ENCODE measurements at places on chromosomes 3 and 15. TPM values are rescaled to one million over a fixed set of nuclear protein-coding genes. Genes with fewer than 3 reads are reported as not detected.

GRCh38 chr15:52559575-52559974, 9.3 kb downstream of the ARPP19 start:
- no peak for DNase-seq

DNA sequence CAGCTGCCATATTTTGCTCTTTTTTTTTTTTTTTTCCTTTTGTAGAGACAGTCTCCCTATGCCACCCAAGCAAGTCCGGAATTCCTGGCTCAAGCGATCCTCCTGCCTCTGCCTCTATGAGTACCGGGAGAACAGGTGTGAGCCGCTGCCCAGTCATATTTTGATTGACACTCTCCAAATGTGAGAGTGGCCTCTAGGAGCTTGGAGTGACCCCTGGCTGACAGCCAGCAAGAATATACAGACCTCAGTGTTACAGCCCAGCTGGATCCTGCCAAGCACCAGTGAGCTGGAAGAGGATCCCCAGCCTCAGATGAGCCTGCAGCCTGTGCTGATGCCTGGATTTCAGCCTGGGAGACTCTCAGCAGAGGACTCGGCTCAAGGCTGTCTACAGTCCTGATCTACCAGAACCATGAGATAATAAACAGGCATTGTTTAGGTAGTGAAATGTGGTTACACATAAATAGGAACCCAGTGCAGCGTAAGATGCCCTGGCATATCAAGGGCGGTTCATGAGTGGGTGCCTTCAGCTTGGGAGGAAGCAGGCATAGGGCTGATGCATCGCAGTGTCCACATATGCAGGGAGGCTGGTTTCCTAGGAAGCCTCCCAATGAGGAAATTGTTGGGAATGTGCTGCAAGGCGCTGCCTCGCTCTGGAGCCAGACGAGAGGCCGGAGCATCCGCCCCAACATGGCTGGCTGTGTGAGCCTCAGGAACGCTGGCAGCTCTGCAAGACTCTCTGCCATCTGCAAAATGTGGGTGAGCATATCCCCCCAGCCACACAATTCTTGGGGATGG, 38.9 kb upstream of the ATP10A start:
- no peak for DNase-seq

DNA sequence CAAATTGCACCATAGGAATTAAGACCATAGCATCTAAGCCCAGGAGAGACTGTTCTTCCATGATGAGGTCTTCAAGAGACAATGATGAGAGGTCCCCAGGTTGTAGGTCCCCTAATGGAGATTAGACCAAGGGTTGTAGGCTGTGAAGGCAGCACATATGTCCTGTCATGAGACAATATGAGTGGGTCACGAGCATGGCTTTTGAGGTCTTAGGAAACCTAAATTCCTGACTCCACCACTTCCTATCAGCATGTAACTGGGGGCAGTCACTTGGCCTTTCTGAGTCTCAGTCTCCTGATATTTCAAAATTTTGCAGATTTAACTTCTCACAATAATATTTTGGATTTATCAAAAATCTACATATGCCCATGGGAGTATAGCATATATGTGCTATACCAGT, 31.3 kb downstream of the STAC start:
- no peak for DNase-seq

GRCh38 chr3:31124373-31124772, 229.9 kb upstream of the GADL1 start:
- no peak for DNase-seq

DNA sequence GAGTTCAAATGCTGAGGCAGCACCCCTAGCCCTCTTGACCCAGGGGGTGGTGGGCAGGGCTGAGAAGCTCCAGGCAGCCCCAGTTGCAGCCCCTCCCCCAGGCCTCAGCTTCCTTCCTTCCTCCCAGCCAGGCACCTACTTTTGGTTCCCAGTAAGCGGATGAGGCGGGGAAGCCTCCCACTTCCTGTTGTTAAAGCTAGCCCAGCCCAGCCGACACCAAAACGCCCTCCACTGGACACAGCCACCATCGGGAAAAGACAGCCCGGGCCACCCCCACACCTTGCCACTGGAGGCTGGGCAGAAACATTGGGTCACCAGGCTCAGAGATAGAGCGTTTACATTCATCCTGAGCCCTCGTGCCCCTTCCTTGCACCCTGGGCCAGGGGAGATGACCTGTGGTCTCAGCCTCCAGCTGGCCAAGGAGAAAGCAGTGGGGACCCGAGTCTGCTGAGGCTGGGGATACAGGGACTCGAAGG, 3.5 kb downstream of the DUSP7 start:
- DNase-seq: peak; percentile 86

- peak; percentile 67 for DNase-seq
Measured at GRCh38 chr3:117019082-117019713, 309.6 kb downstream of the TUSC7 start.

DNA sequence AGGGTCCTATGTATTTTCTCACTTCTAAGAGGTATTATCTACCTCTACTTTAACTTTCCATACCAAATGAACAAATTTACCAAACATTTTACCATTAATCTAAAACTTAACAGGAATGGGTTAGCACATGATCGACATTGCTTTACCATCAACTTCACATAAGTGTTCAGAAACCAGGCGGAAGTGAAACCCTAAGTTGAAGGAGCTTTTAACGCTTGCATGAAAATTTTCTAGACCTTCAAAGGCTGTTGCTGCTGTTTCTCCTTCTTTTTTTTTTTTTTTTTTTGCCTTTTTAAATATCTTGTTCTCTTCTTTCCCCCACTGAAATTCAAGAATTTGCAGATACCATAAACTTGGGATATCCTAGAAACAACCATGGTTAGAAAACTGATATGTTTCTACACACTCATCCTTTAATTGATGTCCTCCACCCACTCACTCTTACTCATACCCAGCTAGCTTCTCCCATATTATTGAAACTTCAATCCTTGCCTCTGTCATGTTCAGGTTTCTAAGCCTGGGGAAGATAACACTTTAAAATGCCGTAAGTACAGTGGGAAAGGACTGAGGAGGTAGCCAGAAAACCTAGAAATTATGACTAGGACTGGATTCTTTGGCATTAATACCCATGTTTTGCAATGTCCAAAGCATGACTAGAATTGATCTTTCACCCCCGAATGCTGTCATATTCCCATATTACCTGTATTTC, 24.7 kb downstream of the MYO5A start:
- no peak for DNase-seq

- DNase-seq: no peak
Measured at GRCh38 chr3:103077910-103078309, 643.1 kb downstream of the ZPLD1 start.

DNA sequence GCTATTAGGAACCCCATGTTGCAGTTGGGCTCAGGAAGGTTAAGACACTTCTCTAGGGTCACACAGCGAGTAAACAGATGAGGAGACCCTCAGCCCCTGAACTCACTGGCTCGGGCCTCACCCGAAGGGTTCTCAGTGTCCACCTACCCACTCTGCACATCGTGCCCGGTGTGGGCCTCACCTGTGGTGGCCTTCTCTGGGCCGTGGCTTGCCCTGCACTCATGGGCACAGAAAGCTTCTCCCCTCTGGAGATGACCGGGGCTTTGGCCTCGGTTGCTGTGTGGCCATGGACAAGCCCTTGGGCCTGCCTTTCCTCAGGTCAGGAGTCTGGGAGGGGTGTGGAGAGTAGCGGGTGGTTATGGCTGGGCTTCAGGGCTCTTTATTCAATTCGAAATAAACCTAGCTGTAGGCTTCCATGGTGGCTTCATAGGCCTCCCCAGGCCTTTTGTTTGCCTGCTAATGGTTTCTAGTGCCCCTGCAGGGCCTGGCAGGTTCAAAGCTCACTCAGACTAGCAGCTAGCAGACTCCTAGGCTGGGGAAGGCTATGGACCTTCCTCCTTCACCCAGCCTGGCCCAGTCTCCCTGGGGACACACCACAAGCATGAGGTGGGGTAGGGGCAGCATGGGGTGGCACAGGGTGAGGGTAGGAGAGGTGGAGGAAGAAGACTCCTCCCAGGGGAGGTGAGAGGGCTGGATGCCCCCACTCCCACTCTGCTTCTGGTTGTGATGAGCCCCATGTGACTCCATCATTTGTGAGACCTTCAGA, 103.1 kb downstream of the LINGO1 start:
- DNase-seq: no peak

DNA sequence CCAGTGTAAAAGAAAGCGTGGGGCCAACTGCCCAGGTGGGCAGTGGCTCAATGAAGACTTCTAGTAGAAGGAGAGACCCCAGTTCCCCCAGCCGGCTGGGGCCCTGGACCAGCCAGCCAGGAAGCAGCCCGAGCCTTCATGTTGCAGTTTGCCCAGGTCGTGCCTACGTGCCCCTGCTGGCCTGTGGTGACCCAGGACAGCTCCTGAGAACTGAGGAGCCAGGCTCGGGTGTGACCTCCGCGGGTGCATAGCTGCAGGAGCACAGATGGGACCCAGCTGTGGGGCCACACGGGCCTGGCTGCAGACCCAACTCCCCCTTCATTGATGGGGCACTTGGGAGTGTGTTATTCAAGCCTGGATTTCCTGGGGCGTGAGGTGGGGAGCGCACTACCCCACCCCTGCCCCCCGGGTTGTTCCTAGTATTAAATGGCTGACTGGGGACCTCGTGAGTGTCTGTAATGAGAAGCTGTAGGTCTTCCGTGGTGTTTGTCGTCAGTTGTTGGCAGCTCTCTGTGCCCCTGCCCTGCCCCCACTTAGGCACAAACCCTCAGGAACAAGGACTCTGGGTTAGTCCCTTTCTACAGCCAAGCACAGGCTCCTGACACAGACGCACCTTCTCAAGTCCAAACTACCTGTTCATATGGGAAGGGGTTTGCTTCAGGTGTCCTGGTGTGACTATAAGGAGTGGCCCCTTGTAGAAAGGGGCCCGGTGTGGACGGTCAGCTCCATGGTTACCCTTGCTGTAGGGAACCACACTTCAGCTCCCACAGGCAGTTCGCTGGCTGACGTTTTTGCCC, 39.1 kb downstream of the IDH2 start:
- DNase-seq: no peak

GRCh38 chr3:157859541-157859940, 246.7 kb downstream of the SHOX2 start:
- DNase-seq: no peak

DNA sequence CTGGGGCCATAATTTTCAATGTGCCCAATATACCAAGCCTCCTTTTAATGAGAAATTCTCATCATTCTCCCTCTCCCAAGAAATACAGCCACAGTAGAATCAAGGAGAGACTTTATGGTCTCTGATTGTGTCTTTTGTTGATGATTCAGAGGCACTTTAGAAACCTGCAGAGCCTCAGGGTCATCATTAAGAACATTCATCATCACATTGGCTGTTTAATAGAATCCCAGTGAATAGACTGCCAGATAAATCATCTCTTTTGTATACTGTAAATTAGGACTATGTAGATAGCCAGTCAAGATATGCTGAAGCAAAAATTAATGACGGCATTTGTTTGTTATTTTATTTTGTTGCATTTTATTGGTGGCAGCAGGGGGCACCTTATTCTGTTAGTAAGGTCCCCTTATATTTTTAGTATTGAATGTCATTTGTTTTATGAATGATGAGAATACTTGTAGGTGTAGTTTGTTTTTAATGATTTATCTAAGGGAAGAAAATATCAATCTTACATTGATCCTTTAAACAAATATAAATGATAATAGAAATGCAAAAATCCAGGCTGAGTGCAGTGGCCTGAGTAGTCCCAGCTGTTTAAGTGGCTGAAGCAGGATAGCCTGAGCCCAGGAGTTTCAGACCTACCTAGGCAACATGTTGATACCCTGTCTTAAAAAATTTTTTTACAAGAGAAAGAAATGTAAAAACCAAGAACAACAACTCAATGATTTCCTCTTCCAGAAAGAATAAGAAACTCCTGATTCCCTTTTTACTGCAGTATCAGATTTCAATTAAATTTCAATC, 138.8 kb downstream of the ZBBX start:
- no peak for DNase-seq

DNA sequence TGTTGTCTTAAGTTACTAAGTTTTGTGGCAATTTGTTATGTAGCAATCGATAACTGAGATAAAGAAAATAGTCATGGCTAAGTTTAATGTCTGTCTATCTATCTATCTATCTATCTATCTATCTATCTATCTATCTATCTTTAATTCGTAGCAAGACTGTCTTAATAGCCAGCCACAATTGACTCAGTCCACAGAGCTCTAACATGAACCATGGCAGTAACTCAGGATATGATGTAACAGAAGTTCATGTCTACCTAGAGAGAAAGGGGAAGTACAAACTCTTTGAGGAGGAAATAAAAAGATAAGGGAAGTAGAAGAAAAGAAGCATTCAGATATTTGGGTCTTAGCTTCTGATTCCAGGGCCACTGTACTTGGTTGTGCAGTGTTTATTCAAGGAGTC, 61.5 kb upstream of the FNDC3B start:
- DNase-seq: no peak

- no peak for DNase-seq
Measured at GRCh38 chr15:55247311-55247710, 42.3 kb downstream of the RAB27A start.

The PIK3CB gene
- total RNA-seq: 28.4 TPM

The TARS3 gene
- total RNA-seq: 8.2 TPM

The GOLGA8H gene
- 3.3 TPM for total RNA-seq

Measured in endothelial cell of umbilical vein (primary cell).